GOT3 (cell line): ENCODE measurements at places on chromosomes 16 and 17.

DNA sequence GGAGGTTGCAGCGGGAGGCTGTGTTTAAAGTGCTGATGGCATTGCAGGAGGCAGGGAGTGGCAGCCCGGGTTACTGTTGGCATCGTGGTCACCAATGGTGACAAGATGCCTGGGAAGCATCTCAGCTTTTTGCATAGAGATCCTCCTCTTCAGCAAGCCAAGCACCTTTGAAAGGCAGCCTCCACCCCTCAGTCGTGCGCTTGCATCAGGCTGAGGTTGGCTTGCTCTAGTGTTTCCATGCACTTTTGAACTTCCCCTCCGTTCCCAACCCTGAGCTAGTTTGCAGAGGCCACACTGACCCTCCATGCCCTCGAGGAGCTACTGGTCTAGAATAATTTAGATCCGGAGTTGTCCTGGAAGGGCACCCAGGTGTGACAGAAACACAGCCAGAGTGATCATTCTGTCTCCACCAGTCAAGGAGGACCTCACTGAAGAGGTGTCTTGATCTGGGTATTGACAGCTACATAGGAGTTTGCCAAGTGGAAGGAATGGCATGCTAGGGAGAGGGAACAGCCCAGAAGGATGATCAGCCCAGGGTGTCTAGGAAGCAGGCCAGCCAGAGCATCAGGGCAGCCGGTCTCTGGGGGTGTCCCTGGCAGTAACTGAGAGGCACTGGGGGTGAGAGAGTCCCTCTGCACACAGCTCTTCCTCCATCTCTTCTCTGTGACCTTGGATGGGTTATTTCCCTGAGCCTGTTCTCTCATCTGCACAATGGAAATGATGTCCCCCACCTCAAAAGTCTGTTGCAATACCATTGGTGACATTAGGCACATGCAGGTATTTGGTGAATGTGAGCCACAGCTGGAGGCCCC is 7.7 kb downstream of the BEAN1 start:
- DNase-seq = no peak

DNA sequence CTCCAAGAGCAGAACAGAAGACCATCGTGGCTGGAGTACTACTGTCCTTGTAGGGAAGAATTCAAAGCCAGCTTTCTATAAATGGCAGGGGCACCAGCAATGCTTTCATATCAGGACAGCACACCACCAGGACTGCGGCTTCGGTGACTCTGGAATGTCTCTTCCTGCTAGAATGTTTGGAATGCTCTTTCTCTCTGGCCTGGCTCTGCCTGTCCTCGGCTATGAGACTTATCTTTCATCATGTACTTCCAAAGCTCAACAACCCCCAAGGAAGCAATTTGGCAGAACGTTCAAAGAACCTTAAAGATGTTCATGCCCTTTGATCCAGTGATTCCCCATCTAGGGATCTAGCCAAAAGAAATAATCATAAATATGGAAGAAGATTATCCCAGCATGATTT is 52.7 kb upstream of the NOG start:
- DNase-seq = no peak

GRCh38 chr17:65750631-65751115 is 189.2 kb upstream of the AXIN2 start:
- peak; percentile 15 for DNase-seq

- DNase-seq = no peak
Measured at GRCh38 chr17:63132459-63132911, 166.4 kb downstream of the TANC2 start.

DNA sequence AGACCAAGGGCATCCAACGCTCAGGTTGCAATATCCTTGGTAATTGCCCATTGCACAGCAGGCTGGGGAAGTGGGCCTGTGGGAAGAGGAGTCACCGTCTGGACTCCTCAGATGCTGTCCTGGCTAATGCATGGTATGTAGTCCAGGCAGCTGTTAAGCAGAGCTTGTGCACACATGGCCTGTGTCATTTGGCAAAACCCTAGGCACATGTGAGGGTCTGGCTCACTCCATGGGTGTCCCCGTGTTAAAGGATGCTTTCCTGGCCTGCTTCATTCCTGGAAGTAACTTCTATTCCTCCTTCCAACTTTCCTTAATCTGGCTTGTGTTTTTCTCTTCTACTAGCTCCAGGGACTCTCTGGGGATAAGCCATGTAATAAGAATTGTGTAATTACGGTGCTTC is 378.0 kb upstream of the CA10 start:
- DNase-seq = no peak

- no peak for DNase-seq
Measured at GRCh38 chr17:11296994-11297393, 56.0 kb downstream of the SHISA6 start.

DNA sequence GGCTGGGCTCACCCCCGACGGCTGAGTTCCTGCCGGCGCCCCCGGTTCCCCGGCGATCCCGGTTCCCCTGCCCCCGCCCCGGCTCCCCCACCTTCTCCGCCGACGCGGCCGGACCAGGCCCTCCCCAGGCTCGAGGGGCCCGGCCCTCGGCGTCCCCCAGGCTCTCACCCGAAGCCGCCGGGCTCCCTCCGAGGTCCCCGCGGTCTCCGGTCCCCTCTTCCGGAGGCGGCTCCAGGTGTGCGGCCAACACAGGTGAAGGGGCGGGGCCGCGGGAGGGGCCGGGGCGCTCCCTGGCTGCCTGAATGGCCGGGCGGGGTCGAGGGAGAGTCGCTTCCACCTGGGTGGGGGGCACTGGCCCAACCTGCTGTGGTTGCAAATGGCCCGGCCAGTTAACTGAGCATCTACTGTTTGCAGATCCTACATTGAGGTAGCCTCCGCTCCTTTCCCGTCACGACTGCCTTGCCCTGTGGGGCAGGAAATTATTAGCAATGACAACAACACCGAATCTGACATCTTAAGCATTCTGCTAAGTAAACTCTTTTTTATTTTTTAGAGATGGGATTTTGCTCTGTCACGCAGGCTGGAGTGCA is at the start of gene BICDL2:
Gene BICDL2 (minus strand): TSS at position 219 of the 590 bp plus-strand sequence. CDS start 1,448 bp downstream, outside the sequence.
- DNase-seq = no peak

DNA sequence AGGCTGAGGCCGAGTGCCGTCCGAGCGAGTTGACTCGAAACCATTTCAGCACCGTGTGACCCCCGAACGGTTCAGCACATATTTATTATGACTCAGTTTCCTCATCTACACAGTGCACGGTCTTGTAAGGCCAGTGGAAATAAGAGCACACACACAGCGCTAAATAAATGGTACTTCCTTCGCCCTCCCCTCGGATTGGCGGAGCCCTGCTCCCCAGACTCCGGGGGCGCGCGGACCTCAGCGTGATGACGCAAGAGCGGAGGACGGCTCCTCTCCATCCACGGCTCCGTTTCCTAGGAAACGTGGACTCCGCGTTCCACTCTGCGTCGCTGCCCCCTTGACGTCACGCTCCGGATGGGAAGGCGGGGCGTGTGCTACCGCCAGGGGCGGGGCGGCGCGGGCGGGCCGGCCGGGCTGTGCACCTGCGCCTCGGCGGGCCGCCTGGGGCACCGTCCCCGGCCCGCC is at the start of gene PARD6A:
Gene PARD6A (plus strand): TSS at position 397 of the 465 bp plus-strand sequence. CDS start 79 bp downstream, outside the sequence.
- DNase-seq = peak; percentile 55

- DNase-seq = no peak
Measured at GRCh38 chr16:77579351-77579891, 142.9 kb upstream of the NUDT7 start.

DNA sequence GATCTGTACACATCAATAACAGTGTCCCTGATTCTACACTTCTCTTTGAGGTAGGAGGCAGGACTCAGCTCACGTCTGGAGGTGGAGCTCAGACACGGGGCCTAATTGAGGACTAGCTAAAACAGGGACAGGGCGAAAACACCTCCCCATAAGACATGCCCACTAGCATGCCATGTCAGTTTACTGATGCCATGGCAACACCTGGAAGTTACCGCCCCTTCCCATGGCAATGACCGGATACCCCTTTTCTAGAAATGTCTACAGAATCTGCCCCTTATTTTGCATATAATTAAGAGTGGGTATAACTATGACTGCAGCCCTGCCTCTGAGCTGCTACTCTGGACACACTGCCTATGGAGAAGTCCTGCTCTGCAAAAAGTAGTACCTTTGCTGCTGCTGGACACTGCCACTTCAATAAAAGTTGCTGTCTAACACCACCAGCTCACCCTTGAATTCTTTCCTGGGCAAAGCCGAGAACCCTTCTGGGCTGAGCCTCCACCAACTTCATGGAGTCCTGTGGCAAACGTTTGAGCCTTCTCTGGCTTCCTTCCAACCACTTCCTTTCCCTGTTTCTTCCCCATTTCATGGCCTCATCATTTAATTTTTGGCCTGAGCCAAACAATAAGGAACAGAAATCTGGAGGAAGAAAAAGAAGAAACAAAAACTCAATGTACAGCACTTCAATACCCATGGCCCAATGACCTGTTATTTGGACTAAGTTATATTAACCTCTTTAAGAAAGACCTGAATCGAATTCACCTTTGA is 21.0 kb downstream of the PHB1 start:
- no peak for DNase-seq

- no peak for DNase-seq
Measured at GRCh38 chr17:3763777-3764170, 37.2 kb downstream of the ITGAE start.

DNA sequence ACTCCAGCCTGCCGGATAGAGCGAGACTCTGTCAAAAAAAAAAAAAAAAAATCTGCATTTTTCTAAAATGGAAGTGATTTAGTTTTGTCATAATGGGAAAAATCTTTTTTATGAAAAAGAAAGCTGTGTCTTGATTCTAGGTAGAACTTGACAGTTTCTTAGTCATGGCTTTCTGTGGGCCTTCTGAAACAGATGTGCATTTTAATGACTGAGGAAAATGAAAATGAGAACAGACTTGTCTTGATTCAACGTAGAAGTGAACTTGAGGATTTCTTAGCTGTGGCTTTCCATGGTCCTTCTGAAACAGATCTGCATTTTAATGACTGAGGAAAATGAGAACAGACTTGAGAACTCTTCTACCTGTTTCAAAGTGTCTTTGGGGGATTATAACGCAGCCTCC is 171.7 kb downstream of the VPS53 start:
- DNase-seq = no peak

- DNase-seq = no peak
Measured at GRCh38 chr16:50261160-50261706, 5.1 kb upstream of the ADCY7 start.

DNA sequence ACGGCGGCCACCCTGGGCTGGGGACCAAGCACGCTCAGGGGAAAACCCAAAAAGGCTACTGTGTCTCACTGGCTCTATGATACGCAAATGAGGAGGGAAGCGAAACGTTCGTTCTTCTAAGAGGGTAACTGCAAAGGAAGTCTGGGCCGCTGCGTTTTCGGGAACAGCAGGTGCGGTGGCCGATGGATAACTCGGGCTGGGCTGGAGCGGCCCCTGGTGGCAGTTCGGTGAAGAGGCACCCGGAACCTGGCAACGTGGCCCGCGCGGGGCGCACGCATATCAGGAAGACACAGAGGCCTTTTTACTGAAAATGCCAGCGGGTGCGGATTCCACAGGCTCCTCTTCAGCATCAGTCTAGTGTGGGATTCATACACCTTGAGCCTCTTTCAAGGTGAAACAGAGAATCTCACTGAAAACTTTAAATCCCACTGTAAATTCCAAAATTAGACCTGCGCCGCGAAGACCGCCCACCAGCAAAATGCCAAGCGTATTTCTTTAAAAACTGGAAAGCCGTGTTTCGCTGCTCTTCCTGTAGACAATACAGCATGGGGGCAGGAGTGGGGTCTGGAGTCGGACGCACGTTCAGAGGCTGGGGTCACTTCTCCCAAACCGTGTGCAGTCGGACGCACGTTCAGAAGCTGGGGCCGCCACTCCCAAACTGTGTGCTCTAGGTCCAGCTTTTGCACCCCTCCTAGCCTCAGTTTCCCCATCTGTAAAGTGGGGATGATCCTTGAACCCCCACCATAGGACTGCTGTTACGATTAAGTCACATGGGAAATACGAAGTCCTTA is 44.4 kb upstream of the METTL9 start:
- peak; percentile 56 for DNase-seq

DNA sequence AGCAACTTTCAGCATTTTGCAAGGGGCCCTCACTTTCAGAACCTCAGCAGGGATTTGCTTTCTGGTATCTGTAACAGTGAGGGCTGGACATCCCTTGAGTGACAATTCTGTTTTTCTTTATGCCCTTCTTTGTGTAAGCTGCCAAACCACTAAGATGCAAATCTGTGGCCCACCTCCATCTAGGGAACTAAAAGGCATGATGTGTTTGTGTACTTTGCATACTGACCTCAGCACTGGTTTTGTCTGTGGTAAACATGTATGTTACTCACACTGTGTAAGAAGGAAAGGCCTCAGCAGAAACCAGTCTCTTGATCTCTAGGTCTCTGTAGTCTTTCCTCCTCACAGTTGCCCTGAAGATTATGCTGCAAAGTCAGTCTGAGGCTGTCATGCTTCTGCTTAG is 396.6 kb upstream of the DYNLRB2 start:
- DNase-seq = no peak

DNA sequence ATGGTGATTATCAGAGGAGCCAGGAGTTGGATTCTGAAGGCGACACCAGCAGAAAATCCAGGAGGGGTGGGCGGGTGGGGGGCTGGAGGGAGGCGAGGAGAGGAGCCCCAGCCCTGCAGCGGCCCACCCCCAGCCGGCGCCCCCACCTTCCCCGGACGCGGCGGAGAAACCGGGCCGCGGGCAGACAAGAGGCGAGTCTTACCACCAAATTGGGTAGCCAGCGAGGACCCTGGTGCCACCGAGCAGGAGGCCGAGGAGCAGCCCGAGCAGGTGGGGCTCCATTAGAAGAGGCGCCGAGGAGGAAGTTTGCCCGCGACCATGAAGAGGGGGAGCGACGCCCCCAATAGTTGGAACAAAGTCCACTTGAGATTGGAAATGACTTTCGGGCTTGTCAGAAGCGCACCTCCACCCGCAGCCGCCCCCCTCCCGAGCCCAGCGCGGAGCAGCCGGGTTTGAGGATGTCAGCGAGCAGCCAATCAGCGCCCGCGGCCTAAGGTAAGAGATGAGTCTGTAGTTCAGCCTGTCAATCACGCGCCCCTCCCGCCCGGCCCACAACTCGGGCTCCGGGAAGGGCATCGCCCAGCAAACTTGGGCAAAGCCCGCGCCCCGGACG is at the start of gene WNT3:
Gene WNT3 (minus strand): TSS at position 377 of the 613 bp plus-strand sequence. CDS start 95 bp downstream, at position 282.
- DNase-seq = no peak

GRCh38 chr17:2433696-2434095 is 32.8 kb upstream of the MNT start:
- DNase-seq = no peak

GRCh38 chr16:68732042-68732680 is 4.9 kb upstream of the CDH1 start:
- DNase-seq = no peak

DNA sequence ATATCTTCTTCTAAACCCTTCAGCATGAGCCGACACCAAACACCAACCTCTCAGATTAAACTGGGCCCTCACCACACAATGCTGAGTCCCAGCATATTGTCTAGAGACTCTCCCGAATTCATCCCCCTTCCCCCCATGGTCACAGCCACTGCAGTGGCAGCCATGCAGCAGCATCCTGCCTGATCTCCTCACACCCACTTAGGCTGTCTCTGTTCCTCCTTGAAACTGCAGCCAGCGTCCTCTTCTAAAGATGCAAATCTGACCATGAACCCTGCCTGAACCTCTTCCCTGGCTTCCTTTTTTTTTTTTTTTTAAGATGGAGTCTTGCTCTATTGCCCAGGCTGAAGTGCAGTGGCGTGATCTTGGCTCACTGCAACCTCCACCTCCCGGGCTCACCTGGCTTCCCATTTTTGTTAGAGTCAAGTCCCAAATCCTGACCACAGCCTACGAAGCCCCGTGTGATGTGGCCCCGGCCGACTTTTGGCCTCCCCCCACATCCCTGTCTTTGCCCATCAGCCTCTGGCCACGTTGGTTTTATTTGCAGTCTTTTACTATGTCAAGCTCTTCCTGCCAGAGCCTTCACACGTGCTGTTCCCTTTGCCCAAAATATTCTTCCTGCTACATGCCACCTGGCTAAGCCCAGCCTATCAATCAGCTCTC is 2.8 kb downstream of the FA2H start:
- no peak for DNase-seq

- no peak for DNase-seq
Measured at GRCh38 chr17:51275381-51275780, 15.0 kb downstream of the UTP18 start.
